ENCODE measurements at places on chromosomes 7 and 10.

DNA sequence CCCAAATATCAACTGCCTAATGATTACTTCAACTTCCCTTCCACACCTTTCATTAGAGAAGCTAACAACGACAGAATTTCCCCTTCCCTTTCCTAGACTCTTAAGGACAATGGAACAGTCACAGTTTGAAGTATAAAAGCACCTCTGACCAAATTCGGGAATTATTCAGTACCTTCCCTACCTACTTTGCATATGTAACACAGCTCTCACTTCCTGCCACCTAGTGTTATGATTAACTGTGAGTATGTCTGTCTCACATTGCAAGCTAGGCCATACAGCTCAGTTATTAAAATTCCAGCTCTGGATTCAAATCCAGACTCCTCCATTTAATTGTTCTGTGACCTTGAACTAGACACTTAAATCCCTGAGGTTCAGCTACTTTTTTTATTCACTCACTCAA is 44.8 kb upstream of the HPSE2 start:
- DNase-seq: no peak

DNA sequence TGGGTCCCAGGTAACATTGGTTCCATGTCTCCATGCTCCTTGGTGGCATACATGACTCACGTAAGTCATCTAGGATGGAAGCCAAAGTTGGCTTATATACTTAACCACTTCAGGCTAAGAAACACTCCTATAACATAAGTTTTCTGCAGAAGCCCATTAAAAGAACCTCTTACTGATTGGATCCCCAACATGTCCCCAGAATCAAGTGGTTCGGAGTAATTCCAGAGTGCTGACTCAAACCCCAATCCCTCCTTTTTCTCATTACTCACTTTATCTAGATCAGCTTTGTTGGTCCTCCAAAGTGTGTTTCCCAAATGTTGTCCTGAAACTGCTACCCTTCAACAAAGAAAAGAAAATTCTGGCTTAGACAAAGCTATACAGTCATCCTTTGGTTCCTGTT is 10.1 kb upstream of the ATOH7 start:
- no peak for DNase-seq

DNA sequence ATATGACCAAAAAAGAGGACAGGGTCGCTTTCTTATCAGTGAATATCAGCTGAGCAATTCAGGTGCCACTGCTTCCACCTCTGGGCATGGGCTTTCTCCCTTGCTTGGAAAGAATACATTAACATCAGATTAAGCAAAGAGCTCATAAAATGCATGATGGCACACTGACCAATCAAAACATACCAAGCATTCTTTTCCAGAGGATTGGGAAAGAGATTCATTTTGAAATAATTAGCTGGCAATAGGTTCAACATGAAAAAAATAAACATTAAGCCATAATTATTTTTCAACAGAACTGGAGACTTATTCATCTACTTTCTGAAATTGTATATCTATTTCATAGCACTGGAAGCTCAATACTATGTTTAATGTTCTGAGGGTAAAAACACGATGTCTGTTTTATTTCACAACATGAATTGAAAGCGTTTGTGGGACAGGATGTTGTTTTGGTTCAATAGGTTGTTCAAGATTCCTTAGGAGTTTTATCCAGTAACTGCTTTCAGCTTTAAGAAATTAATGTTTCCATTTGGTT is 53.2 kb downstream of the TFAM start:
- no peak for DNase-seq

DNA sequence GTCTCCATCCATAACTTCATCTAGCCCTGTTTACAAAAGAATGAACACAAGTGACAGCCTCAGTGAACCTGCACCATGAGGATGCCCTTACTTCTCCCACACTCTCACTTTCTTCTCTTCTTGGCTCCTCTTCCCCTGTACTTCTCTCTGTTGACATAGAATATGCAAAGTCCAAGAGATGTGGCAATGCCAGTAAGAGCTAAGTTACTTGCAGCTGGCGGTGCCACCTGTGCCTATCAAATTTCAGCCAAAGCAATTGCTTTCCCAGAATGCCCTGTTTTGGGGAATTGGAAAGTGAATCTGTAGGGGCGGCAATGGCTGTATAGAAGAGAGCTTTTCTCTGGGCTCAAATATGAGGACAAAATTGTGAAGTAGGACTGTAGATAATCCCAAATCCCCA is 557.8 kb downstream of the AUTS2 start:
- DNase-seq: no peak

GRCh38 chr7:36509962-36510361 is 120.3 kb downstream of the ANLN start:
- DNase-seq: no peak

- peak; percentile 25 for DNase-seq
These were observed 160.7 kb downstream of the ZEB1 start for GRCh38 chr10:31479752-31480151.

GRCh38 chr7:26143298-26144048 is 8.5 kb upstream of the NFE2L3 start:
- DNase-seq: no peak

DNA sequence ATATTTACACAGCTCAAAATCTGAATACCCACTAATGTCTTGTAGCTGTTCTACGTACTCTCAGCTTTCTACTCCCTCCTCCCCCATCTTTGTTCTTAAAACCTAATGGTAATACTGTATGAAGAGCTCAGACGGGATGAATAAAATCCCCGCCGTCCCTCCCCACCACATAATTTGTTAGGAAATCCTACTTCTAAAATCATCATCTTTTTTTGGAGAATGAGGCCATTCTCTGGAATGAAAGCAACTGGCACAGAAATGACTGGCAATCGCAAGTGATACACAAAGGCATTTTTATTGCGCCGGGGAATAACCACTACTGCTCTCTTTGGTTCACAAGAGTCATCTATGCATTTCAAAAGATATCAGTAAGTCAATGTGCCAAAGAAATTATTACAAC is 27.3 kb downstream of the SLC35B4 start:
- no peak for DNase-seq

DNA sequence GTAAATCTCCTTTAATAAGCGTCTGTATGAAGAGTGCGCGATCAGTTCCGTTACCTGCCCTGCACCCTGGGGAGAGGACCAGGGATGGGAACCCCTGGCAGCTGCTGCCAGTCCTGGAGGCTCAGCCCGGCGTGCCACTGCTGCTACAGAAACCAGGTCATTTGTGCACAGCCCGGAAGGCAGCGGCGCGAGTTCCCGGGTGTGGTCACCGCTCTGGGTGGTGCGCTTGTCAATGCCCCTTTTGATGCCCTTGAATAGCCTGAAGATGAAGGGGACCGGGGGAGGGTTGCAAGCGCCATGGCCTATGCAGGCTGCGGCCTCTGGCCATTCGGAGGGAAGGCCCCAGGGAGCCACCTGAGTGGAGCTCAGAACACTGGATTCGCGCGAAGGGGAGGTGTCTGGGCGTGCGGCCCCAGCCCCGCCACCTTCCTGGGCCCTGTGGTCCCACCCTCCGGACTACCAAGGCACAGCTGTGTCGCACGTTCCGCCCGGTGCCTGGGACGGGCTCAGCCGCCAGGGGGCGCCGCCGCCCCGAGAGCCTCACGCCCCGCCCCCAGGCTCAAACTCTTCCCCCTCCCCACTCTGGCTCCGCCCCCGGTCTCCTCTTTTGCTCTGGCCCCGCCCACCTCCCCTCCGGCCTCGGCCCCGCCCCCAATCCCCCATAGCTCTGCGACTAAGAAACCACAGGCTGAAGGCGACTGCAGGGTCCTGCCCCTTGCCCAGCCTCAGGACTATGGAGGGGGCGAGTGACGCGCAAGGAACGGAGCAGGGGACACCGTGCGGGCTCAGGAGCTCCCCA is 16.5 kb downstream of the AP5Z1 start:
- DNase-seq: peak; percentile 76

DNA sequence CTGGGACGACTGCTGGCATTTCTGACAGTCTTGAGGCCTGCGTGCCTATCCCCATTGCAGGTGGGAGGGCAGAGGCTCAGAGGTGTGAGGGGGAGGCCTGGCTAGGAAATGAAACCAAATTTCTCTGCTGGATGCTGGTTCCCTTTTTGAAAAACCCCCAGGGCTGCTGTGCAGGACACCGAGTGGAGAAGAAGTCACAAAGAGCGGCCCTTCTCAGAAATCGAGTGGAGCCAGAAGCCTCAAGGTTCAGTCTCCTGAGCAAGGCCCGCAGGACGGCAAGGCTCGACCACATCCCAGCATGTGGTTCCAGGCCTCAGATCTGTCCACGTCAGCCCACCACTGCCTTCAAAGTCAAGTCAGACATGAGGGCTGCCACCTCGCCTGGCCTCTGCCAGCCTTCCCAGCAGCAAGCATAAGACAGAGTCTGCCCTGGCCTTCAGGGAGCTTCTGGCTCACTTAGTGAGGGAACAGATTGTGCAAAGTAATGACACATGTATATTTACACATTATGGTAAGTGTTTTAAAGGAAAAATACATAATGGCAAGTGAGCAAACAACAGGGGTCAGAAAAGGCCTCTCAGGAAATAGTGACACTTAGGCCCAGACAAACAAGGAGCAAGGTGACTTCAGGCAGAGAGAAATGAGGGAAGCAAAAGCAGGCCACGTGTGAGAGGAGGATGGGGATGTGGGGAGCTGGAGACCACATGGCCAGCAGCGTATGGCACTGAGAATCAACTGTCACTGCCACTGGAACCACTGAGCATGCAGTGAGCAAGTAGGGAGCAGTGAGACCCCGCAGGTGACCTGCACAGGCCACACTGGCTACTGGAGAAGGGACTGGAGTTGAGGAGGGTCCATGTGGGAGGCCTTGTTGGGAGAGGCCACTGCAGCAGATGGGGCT is 86.7 kb downstream of the ARHGAP22 start:
- no peak for DNase-seq

DNA sequence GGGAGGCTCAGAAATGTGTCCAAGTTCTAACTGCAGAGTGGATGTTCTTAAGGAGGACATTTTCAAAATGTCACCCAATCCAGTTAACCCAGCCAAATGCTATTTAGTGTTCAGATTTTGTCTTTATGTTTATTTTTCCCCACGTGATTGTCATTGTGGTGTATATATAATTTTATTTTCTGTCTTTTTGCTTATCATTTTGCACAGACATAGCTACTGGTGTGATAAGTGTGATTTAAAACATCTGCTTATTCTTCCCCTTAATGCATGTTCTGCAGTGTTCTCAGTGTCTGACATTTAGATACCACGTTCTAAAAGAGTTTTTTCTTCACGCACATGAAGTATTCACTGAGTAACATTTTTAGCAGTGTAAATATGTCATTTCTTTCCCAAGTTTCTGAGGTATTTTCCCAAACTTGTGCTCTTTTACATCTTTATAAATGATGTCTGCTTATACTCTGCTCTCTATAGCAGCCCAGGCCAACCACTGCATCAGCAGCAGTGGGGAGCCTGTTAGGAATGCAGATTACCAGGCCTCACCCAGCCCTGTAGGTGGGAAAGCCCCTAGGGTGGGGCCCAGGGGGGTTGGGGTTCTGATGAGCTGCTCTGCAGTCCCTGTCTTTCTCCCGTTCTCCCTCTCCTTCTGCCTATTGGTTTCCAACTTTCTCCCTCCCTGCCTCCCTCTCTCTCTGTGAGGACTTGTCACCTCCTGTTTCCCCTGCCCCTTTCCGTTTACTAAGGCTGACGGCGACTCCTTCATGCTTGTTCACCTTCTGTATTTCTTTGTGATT is 20.8 kb downstream of the ADCY1 start:
- no peak for DNase-seq

DNA sequence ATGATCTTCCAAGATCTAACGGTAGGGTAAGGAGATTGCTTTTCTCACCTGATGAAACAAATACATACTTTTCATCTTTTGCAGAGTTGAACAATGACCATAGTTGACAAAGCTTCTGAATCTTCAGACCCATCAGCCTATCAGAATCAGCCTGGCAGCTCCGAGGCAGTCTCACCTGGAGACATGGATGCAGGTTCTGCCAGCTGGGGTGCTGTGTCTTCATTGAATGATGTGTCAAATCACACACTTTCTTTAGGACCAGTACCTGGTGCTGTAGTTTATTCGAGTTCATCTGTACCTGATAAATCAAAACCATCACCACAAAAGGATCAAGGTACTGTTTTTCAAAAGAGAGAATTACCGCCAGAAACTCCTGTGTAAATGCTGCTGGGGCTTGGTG is 79.9 kb downstream of the ANKRD61 start:
- no peak for DNase-seq

DNA sequence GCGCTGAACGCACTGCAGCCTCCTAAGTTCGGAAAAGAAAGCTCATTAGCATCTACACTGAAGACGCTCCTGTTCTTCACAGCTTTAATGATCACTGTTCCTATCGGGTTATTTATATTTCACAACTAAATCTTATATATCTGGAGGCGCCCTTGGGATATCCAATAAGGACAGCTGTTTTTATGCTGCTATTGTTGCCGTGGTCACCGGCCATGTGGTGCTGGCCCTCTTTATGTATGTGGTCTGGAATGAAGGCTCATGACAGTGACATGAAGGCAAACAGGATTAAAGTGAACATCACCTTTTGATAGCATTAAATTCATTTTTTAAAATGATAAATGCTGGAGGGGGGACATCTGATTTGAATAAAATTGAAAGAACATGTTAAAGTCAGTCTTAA is 8.8 kb downstream of the BLVRA start:
- no peak for DNase-seq

GRCh38 chr7:151114151-151115090 is 28.1 kb downstream of the AGAP3 start:
- DNase-seq: no peak

- DNase-seq: no peak
These were observed 85.2 kb downstream of the ABCB5 start for GRCh38 chr7:20700453-20701227.

GRCh38 chr7:74174606-74175082 is 488 bp downstream of the EIF4H start:
- DNase-seq: peak; percentile 9

DNA sequence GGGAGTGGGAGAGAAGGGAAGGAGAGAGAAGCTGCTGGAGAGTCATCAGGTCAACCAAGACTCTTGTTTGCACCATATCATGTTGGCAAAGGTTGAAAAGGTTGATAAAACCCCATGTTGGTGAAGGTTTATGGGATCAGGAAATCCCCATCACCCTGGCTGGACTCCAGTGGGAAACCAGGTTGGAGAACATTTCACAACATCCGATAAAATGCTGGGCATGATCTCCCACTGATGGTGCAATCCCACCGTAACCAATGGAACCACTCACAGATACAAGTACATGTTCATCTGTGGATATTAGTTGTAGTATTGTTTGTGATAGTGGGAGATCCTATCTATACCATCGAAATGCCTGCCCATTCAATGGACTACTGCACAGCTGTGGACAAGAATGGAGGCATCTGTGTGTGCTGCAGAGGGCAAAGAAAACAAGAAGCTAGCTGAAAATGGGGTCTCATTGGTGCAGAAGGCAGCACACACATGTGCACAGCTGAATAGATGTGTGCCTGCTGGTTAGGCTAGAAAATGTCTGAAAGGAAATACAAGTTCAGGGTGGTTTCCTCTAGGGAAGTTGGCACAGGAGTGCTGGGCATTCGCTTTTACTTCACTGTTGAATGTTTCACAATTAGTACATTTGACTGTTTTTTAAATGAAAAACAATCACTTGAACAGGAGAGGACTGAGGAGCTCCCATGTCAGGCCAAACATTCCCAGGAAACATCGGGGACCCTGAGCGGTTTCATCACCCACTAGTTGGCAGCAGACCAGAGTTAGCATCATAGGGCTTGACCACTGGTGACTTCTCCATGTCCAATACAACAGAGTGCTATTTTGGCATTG is 80.4 kb upstream of the MGMT start:
- no peak for DNase-seq

Data from CD4-positive, alpha-beta T cell (primary cell).